ENCODE measurements at places on chromosomes 2 and 18.

DNA sequence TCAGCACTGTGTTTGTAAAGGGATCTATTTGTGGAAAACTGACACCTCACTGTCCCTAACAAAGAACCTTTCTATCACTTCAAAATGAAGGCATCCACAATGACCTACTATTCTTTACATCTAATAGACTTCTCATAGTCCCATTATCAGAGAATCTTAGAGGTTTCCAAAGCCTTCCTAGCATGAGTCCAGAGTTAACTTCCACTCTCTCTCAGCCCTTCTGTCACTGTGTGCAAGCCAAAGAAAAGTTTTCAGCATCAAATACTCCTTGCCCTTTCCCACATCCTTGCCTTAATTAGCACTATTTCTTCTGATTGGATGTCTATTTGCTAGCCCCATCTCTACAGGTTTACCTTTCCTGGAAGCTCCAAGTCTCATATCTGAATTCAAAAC, 178.5 kb downstream of the ERBB4 start:
- DNase-seq = no peak

- no peak for DNase-seq
Observed at GRCh38 chr18:63109022-63109421, 210.5 kb downstream of the BCL2 start.

DNA sequence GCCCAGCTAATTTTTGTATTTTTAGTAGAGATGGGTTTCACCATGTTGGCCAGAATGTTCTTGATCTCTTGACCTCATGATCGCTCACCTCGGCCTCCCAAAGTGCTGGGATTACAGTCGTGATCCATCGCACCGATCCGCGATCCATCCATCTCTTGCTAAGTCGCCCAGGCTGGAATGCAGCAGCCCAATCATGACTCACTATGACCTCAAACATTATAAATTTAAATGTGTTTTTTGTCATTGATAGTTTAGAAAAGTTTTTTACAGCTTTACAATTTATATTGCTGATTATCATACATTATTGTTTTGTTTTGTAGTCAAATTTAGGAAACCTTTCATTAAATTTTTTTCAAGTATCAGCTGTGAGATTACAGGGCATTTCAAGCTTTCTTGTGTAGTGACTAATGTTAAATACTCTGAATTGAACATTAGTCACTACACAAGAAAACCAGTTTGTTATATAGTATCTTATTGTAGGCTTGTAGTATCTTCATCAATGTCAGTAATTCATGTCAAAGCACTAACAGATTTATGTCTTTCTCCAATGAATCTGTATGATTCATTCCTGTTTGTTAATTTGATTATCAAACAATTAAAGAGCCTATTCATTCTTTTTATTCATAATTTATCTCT, 37.5 kb downstream of the NR4A2 start:
- no peak for DNase-seq

DNA sequence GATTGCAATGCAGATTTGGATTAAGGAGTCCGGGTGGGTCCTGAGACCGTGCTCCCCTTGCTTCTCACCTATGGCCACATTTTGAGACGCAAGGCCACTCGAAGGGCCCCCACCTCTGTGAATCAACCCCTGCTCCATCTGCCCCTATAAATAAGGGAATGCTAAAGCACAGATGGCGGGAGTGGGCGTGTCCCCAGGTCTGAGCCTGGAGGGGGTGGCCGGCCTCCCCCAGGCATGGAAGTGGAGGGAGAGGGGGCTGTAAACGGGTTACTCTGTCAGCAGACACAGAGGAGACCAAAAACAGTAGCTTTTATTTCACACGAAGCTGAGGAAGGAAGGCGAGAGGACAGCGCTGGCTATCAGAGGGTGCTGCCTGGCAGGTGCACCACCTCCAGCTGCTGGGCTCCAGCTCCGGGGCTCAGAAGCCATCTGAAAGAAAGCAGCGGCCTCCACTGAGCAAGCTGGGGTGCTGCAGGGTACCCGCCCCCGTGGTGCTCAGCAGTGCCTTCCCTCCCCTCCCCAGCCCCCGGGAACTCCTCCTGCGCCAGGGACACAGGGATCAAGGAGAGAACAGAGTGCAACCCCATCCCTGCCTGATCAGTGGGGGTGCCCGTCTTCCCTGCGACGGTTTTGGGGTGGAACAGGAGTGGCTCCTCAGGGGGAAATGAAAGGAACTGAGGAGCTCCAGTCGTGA, 56.7 kb upstream of the RAB6C start:
- no peak for DNase-seq

- DNase-seq = no peak
Observed at GRCh38 chr2:204298404-204298803, 246.9 kb upstream of the PARD3B start.

DNA sequence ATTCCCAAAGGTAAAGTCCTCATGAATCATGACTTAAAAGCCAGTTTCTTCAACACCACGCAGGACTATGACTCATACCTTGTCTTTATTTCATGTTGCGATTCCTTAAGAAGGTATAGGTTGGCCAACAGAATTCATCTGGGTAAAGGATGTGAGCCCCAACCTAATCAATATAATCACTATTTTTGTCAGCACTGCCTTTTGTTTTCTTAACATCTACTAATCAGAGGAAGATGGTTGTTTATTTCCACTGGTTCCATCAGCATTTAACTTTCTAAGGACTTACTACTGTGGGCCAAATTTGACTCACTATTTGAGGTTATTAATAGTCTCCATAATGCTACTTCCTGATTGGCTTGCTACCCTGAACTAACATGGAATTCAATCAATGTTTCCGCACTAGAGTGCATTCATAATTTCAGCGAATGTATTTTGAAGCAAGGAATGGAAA, 78.6 kb downstream of the SCG2 start:
- DNase-seq = no peak

DNA sequence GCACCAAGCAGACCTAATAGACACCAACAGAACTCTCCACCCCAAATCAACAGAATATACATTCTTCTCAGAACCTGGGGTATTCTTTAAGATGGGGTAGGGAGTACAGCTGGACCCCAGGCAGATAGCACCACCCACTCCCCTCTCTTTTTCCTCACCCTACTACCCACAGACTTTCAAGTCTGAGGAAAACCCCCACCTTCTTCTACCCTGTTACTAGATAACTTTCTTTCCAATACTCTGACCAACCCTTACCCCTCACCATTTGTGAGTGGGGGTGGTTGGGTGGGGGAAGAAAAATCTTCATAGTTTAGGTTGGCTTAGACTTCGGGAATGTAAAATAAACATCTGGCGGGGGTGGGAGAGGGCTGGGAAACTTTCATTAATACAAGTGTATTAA, 20.3 kb upstream of the ZBTB14 start:
- DNase-seq = no peak

- DNase-seq = no peak
Observed at GRCh38 chr18:36436387-36436786, 138.9 kb downstream of the FHOD3 start.

DNA sequence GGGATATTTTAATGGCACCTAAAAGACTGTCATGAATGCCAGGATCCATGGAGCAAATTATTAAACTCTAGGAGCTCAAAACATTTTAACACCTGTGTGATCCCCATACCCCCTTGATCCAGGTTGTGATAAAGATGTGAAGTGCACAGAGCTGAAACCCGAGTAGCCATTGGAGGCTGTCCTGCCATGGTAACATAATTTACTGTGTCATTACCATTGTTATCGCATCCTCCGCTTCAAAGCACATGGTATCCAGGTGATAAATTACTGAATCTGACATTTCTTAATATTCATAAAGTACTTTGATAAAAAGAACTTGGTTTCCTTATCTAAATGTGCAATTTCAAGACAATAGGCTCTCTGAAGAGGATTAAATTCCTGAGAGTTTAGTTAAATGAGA, 109.3 kb downstream of the CHST9 start:
- DNase-seq = no peak

GRCh38 chr2:216084547-216084946, 2.8 kb downstream of the TMEM169 start:
- no peak for DNase-seq

DNA sequence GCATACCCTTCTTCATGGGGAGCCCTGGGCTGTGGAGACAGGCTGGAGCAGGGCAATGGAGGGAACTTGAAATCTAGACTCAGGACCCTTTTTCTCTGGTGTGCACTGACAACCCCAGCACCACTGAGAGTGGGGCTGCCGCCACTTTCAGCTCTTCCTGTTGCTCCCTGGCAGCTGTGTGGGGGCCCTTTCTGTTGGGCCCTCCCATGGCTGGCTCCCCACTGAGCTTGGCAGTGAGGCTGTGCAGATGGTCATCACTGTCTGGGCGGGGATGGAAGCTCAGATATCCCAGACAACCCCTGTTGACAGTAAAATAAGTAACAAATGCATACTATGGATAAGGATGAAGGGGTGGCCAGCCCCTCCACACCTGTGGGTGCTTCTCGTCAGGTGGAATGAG, 6.7 kb downstream of the MYO7B start:
- no peak for DNase-seq

GRCh38 chr2:211181626-211182025, 625.2 kb downstream of the CPS1 start:
- no peak for DNase-seq

- no peak for DNase-seq
Observed at GRCh38 chr2:142866426-142866825, 11.0 kb upstream of the KYNU start.

DNA sequence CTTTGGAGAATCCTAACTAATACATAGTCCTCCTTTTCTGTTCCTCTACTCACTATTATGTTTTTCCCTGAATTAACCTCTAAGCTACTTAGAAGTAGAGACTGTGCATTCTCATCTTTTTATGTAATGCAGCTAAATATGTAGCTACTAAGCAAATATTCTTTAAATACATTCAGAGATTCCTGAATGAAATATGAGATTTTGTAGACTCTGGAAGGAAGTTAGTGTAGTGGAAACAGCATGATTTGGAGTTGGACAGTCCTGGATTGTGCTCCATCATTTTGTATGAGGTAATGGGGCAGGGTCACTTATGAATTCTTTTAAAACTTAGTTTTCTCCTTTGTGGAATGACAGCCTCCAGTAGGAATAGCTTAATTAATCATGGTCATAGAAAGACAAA, 24.7 kb upstream of the NT5C1B start:
- DNase-seq = no peak

GRCh38 chr2:66803726-66804125, 368.8 kb downstream of the MEIS1 start:
- DNase-seq = no peak

DNA sequence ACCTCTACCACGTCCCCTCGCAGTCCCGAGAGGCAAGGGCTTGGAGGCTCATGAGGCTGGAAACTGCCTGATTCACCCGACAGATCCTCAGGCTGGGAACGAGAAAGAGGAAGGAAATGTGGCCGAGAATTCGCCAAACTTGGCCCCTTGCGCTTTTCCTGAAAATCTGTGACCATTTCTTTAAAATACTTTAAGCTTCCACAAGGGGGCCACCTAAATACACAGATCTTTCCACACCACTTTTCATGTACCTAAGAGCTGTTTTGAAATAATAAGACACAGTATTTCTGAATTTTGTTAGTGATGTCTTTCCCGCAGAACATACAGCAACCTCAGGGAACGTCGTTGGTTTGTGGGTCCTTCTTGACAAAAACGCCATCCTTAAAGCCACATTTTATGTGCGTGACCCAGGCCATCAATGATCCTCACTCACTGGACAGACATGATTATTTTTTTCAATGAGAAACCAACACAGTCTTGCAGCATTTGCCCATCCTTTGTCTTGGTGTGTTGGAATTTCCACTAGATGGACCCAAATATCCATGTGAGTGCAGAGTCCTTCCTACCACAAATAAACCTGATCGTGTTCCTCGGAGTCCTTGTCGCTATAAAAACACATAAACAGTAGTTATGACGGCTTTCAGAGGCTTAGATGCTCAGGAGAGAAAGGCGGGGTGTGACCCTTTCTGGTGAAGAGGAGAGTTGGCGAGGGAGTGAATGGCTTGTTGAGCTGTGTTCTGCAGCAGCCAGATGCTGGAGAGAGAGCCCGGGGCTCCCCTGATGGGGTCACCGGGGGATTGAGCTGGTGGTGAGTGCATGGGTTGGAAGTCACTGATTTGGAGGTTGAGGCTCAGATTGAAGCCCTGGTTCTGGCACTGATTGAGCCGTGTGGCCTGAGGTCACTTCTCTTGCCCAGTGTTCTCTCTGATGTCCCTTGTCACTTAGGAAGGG, 25.0 kb downstream of the DCDC2C start:
- no peak for DNase-seq
